Pulmonary artery endothelial cell (primary cell): ENCODE measurements at places on chromosomes 2 and 18. TPM values are rescaled to one million over a fixed set of nuclear protein-coding genes. Genes with fewer than 3 reads are reported as not detected.

The CNRIP1 gene
- 40.0 and 48.6 TPM in 2 replicates for total RNA-seq

The CENPO gene
- total RNA-seq, result 18.7 and 32.6 TPM in 2 replicates

The DCDC2C gene
- total RNA-seq, result not detected in 2 replicates

The DNAH7 gene
- 0.11 and 0.20 TPM in 2 replicates for total RNA-seq

The GALNT5 gene
- total RNA-seq, result under 0.01 TPM in 1 of 2 replicates, not detected in the other

The RFX8 gene
- total RNA-seq, result 0.66 and 1.3 TPM in 2 replicates

The ALKAL2 gene
- not detected in 2 replicates for total RNA-seq

The TRPM8 gene
- not detected in 2 replicates for total RNA-seq

The RSAD2 gene
- total RNA-seq, result 0.63 and 0.66 TPM in 2 replicates

The CRYGA gene
- not detected in 2 replicates for total RNA-seq

The RALBP1 gene
- total RNA-seq, result 68.2 and 118 TPM in 2 replicates
